HepG2 (cell line): ENCODE measurements at places on chromosomes 7 and 10.

DNA sequence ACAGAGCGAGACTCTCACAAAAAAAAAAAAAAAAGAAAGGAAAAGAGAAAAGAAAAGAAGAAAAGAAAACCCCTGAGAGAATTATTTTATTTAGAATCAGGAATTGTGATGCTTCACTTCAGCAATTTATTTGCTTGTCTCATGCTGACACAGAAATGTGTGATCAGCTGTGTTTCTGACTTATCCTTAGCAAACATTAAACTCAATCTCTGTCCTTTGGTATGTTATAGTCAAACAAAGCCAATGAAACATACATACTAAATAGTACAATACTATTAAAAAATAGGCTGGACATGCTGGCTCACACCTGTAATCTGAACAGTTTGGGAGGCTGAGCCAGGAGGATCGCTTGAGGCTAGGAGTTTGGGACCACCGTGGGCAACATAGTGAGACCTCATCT, 733.0 kb upstream of the FZD8 start:
- DNase-seq, result no peak

DNA sequence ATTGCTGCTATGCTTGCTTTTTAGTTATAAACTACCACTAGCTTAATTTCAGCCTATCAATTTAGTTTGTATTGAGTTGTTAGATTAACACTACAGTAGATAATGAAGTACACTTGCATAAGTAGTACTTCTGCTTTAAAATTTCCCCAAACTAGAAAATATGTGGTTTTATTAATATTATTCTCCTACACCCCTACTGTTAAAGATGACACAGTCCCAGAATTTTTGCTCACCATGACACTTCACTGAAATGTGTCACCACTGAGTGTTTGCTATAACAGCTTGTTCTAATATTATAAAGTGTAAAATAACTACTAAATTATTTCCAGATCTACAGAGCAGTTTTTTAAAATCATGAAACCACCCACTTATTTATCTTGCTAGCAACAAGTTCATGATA, 31.6 kb downstream of the RHEB start:
- no peak for DNase-seq

GRCh38 chr10:74882427-74882826, 56.0 kb downstream of the KAT6B start:
- peak; percentile 21 for DNase-seq

DNA sequence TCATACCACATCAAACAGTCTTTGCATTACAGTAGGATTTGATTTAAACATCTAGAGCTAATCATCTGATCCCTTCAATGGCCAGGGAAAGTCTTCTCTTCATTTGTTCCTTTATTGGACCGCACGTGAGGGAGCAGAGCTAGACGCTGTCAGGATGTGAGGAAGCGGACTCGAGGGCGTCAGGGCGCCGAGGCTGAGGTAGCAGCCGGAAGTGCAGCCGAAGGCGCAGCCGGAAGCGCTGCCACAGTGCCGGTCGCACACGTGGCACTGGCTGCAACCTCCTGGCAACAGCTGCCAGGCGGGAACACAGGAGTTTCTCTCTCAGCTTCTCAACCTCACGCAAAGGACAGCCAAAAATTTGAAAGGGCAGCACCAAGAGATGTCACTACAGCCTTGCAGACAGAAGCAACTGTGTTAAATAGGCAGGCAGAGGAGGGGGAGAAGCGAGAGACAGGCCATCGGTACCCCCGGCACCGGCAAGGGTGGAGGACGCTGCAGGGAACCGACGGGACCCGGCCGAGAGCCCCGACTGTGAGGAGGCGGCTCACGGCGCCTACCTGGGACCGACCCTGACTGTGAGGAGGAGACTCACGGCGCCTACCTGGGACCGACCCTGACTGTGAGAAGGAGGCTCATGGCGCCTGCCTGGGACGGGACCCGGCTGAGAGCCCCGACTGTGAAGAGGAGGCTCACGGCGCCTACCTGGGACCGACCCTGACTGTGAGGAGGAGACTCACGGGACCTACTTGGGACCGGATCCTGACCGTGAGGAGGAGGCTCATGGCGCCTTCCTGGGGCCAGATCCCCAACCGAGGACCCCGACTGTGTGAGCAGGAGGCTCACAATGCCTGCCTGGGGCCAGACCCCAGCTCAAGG, 32.3 kb downstream of the VIPR2 start:
- no peak for DNase-seq
